CD4-positive, alpha-beta T cell treated with Interferon alpha-2 for 1 hour (primary cell): ENCODE measurements at places on chromosomes 11 and 22.

GRCh38 chr22:32617903-32618302 lies 143.3 kb downstream of the FBXO7 start:
- DNase-seq = no peak

- peak; percentile 54 for DNase-seq
Observed at GRCh38 chr11:119065369-119065768, 2.2 kb upstream of the VPS11 start.

- no peak for DNase-seq
Observed at GRCh38 chr11:129146191-129146590, 45.9 kb downstream of the ARHGAP32 start.

- DNase-seq = no peak
Observed at GRCh38 chr11:69593851-69594250, 47.1 kb upstream of the CCND1 start.

DNA sequence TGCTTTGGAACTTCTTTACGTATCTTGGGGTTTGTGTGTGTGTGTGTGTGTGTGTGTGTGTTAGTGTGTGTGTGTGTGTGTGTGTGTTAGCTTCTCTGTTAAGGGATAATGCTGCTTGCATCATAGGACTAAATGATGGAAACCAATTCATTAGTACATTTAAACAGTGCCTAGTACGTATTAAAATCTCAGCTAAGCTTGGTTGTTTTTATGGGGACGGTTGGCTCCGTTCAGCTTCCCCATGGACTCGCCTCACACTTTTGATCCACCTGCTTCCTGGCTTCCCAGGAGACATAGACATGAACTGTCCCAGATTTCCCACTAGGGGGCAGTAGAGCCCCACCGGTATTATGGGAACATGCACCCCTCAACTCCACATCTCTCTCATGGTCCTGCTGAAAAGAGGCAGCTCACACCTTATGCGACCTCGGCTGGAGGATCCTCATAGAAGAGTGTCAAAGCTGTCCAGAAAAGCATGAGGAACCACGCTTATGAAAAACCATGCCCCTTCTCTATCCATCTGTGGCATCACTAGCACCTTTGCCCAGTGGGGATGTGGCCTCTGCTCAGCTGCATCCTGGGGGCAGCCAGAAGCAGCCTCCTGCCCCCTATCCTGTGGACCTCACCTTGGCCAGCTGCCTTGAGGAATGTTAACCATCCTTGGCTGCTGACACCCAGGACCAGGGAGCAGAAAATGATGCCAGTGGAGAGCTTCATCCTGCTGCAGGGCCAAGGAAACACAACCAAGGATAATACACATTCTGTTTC lies 9.7 kb upstream of the SAAL1 start:
- peak; percentile 75 for DNase-seq

- no peak for DNase-seq
Observed at GRCh38 chr11:69294571-69295078, 670 bp downstream of the MYEOV start.

- DNase-seq = no peak
Observed at GRCh38 chr22:23147617-23148387, 2.5 kb downstream of the RAB36 start.

- no peak for DNase-seq
Observed at GRCh38 chr11:105718641-105719040, 108.8 kb downstream of the GRIA4 start.

DNA sequence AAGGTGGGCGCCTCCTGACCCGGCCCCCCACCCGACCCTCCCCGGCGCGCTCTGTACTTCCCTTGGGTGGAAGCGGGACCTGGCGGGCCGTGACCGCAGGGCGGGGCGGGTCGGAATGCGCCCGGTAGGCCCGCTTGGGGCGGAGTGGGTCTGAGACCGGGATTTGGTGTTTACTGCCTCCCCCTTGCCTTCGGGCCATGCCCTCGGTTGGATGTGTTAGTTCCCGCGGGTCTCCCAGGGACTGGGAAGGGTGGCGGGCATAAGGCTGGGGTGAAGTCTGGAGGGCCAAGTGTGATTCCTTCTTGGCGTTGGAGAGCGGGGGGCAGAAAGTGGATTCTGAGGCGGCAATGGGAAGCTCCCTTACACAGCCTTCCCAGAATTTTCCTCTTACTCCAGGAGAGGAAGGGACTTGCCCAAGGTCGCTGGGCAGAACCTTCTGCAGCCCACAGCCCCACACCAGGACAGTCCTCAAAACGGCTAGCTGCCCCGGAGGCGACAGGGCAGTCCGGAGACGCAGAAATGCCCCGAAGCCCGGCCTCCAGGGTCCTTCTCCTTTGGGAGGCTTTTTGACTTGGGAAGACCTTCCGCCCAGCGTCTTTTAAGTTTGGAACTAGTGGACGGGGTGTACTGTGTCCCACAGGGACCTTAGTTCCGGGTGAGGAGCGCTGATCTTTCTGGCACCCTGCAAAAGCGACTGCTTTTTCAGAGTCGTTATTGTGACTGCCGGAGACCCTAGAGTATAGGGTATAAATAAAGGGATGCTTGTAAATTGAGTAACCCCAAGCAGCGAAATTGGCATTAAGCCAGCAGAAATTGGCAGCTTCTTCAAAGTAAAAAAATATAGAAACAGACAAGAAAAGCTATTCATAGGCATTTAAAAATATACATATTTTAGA lies 647 bp downstream of the SWAP70 start:
- DNase-seq = no peak

GRCh38 chr22:38862375-38863329 lies 9.4 kb downstream of the CBX6 start:
- no peak for DNase-seq

DNA sequence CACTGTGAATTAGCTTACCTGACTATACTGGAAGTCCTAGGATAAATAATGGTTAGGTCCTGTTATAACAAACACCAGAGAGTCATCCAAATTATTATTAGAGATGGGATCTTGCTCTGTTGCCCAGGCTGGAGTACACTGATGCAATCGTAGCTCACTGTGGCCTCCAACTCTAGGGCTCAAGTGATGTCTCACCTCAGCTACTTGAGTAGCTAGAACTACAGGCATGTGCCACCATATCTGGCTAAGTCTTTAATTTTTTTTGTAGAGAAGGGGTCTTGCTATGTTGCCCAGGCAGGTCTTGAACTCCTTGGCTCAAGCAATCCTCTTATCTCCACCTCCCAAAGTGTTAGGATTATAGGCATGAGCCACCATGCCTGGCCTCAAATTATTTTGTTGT lies 37.2 kb downstream of the OSBP start:
- no peak for DNase-seq

GRCh38 chr11:60168306-60168705 lies 14.6 kb downstream of the MS4A6A start:
- no peak for DNase-seq

DNA sequence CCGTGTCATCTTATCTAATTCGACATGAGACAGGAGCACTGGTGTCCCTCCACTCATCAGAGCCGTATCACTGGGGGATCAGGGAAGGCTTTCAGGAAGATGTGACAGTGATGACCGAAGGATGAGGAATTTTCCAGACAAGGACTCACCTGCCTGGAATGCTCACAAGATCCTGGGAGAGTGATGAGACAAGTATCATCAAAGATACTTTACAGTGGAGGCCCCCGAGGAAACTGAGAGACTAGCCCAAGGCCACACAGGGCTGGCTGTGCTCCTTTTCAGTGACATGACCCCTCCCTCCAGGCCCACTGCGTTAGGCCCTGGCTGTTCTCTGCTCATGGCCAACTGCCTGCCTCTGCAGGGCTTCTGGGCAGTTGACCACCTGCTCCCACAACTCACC lies 13.0 kb downstream of the CLPB start:
- no peak for DNase-seq

DNA sequence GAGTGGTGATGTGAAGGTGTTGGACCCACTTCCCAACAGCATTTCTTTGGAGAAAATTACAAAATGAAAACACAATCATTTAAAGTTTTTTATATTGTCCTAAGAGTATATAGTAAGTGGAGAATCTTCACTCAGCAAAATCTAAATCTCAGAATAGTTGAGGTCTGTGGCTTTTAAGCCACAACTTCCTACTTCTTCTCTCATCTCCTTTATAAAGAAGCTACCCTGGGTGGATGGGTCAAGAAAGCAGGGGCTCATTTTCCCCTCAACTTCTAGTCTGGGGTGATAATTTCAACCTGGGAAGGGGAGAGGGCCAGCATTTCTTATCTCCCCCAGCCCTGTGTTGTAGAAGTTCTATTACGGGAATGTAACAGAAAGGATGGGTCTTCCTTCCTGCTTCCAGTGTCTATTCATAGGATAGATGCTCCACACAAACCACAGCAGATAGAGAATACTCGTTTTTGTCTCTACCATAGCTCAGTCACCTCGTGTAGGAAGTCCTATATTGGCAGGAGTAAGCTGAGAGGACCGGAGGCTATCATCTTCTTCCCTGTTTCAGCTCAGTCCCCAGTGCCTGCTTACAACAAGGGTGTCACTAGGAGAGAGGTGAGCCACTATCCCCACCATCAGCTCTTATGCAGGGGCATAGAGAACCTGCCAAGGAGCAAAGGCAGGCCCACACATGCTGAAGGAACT lies 341.5 kb downstream of the CASP12 start:
- no peak for DNase-seq

DNA sequence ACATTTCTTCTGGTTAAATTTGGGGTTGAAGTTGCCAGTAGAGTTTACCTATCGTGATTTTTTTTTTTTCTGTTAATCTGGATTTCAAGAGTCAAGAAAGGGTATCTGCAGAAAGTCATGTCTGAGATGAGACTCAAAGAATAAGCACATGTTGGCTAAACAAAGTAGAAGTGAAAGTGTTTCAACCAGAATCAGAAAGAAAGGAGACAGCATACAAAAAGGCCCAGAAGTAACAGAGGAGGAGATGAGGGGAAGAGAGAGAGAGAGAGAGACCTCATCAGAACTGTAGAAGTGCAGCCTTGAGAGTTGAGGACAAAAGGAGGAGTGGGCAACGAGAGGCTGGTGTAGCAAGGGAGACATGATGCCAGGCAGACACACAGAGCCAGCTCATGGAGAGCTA lies 54.9 kb downstream of the SVIP start:
- DNase-seq = no peak

GRCh38 chr22:30882184-30882717 lies 86.3 kb downstream of the MORC2 start:
- no peak for DNase-seq

DNA sequence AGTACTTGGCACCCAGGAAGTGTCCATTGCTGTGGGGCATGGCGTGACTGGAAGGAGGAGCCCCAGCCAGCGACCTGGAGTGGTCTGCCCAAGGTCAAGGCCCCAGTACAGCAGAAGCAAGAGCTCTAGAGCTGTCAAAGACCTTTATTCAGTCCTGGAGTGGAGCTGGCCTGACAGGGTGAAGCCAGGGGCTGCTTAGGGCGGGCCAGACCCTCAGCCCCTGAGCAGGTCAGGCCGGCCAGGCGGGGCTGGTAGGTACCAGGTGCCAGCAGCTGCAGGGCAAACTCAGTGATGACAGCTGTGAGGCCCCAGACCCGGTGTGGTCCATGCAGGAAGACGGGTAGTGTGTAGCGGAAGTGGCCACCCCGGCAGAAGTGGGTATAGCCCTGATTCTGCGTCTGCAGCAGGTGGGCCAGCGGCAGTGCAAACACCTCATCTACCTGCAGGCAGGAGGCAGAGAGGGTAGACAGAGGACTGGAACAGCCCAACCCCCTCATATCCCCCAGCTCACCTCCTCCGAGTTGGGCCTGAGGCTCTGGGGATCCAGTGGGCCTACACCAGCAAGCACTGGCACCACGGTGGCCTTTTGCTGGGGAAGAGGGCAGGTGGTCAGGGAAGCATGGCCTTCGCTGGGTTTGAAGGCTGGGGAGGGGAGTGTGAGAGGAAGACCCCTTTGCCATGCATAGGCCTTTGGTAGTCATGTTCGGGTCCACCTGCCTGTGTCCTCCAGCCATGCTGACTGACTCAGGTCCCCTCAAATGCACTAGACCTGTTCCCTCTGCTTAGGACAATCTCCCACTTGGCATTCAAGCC lies 1.7 kb downstream of the NUDT8 start:
- DNase-seq = no peak

GRCh38 chr22:27344546-27344945 lies 457.0 kb downstream of the MN1 start:
- DNase-seq = no peak

- DNase-seq = no peak
Observed at GRCh38 chr22:45204819-45205218, 35.9 kb downstream of the KIAA0930 start.

DNA sequence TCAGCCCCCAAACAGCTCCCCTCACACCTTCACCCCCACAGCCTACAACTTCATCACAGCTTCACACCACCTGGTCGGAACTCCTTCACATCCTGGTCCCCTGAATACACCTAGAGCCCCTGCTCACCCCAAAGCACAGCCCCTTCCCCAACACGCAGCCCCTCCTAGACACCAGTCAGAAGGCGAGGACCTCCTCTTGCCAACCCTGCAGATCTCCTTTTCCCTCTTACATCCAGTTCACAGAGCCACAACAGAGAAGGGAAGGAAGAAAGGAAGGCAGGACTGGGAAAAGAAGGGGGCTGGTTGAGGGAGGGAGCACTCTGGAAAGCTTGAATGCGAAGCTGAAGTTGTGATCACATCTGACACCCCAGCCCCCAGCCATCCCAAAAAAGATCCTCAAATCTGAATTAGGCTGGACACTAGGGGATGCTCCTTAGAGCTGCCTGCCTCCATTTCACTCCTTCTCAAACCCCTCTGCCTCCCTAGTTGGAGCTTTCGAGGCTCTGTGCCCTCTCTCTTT lies 629 bp downstream of the CCKBR start:
- no peak for DNase-seq

DNA sequence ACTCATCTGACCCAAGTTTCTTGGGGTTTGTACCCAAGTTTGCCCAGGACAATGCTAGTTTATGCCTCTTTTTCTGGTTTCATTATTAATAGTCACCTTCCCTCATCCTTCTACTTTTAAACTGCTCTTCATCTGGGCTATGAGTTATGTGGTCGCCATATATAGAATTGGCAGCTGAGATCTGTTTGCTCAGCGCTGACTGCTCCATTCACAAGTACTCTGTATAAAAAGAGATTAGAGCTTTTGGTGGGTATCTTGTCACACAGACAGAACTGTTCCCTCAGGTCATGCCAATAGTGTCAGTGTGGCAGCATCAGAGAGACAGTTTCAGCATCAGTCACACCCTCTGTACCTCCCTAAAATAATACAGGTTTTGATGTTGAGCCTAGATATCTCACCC lies 326.0 kb downstream of the RAB38 start:
- DNase-seq = no peak

DNA sequence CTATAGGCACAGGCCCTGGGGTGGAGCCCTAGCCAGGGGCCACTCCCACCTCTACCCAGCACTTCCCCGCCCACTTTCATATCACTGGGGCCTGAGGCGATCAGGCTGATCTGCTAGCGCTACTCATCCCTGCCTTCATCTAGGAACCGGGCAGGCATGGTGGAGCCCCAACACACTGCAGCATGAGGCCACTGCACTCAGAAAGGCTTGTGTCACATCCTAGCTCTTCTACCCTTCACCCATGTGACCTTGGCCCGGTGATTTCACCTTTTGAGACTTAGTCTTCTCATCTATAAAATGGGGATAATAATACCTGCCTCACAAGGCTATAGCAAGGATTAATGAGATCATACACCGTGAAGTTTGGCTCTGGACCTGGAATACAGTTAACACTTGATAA lies 18.1 kb upstream of the GDPD5 start:
- DNase-seq = no peak

DNA sequence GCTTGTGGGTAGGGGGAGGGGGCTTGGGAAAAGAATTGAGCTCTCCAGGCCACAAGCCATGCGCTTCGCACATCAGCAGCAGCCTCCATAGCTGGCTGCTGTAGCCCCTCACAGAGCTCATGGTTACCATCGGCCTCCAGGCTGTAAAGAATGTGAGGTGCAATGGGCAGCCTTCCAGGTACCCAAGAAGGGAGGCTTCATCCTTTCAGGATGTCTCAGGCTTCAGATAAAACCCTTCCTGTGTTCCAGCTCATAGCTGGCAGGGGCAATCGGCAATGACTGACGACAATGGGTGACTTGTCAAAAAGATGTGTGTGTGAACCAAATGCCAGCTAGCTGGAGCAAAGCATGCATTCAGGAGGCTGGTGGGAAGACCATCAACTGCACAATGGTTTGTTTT lies 102.0 kb downstream of the TIMP3 start:
- DNase-seq = no peak
